Hematopoietic multipotent progenitor cell treated with erythropoietin and hydrocortisone succinate and interleukin-3 and kit ligand, for 8 days (in vitro differentiated cells): ENCODE measurements at places on chromosomes 3 and 15.

- DNase-seq: no peak
These were observed 54.7 kb upstream of the ONECUT1 start for GRCh38 chr15:52844823-52845222.

GRCh38 chr15:89937365-89938350 lies 24.9 kb upstream of the ARPIN start:
- DNase-seq: no peak

GRCh38 chr3:119145128-119145499 lies 851 bp upstream of the TEX55 start:
- DNase-seq: no peak

GRCh38 chr3:180018543-180018942 lies 18.2 kb downstream of the PEX5L start:
- DNase-seq: no peak

DNA sequence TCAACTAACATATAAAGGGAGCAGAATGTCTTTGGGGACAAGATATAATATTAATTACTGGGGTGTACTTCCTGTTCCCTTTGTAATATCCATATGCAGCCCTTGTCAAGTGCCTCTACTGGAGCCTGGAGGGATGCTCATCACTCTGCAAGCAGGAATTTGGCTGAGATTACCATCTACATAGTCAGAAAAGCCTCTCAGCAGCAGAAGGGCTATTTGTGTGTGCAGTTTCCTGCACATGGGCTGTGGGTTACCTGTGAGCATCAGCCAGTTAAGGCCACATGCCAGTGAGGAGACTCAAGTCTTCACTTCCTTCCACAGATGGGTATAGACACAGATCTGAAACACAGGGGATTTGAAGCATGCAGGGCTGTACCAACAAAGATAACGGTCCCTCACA lies 278.1 kb upstream of the PLSCR5 start:
- DNase-seq: no peak

DNA sequence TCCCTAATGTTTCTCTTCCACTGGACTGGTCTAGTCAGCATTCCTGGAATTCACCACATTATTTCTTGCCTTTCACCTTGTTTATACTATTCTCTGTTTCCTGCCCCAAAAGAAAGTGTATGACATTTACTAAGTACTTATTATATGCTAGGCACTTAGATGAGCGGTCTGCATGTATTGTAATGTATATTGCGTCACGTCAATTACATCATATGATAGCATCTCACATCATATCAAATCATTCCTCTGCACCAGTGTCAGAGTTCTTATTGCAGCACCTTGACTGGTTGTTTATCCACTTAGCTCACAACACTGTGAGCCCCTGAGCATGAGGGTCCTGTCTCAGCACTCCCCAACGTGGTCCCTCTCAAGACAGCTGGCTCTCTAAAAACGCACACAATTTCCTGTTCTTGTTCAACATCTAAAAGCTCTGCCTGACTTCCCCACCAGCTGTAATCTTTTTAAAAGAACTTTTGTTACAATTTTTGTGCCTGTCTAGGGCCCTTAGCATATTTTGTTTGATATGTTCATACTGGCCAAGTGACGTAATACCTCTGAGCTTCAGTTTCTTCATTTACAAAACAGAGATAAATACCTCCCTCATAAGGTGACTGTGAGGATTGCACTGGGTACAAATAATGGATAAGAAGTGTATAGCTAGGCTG lies 58.8 kb downstream of the ARHGAP31 start:
- peak; percentile 62 for DNase-seq

DNA sequence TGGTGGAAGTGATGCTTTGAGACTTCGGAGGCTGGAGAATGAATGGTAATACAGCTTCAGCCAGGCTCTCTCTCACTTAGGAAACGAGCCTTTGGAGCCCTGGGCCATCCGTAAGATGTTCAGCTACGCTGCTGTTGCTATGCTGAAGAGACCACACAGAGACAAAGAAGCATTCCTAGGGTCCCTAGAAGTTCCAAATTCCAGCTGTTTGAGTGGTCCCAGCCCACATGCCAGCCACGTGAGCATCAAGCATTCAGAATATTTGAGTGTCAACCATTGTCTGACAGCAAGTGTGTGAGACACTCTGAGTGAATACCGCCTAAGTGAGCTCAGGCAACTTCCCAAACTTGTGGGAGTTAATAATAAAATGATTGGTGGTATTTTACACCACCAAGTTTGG lies 212.9 kb downstream of the CD47 start:
- DNase-seq: no peak

DNA sequence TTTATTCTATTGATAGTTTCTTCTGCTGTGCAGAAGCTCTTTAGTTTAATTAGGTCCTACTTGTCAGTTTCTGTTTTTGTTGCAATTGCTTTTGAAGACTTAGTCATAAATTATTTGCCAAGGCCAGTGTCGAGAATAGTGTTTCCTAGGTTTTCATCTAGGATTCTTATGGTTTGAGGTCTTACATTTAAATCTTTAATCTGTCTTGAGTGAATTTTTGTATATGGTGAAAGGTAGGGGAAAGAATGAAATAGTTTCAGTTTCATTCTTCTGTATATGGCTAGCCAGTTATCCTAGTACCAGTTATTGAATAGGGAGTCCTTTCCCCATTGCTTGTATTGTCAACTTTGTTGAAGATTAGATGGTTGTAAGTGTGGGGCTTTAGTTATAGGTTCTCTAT lies 10.6 kb upstream of the GCSAM start:
- no peak for DNase-seq

DNA sequence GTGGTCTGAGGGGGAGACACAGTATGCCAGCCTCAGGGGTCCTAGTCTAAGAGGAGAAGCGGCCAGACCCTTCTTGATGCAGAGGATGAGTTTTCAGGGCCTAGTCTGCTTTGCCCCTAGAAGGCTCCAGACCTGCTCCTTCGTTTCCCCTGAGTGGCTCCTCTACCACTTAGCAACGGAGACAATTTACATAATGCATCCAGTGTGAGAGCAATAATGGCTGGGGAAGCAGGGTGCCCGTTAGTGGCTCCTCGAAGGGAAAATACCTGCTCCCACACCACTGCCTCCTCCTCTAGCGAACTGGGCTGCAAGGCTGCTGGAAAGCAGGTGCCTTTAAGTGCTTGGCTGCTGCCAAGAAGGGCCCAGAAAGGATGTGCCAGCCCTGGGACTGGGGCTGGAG lies 38.9 kb downstream of the CACNA2D2 start:
- DNase-seq: no peak

GRCh38 chr3:39142067-39142466 lies 11.3 kb downstream of the CSRNP1 start:
- no peak for DNase-seq

- DNase-seq: peak; percentile 57
These were observed 500 bp upstream of the RAB6B start for GRCh38 chr3:133896002-133896761.

- no peak for DNase-seq
These were observed 2.4 kb upstream of the CFAP91 start for GRCh38 chr3:119700269-119700919.

DNA sequence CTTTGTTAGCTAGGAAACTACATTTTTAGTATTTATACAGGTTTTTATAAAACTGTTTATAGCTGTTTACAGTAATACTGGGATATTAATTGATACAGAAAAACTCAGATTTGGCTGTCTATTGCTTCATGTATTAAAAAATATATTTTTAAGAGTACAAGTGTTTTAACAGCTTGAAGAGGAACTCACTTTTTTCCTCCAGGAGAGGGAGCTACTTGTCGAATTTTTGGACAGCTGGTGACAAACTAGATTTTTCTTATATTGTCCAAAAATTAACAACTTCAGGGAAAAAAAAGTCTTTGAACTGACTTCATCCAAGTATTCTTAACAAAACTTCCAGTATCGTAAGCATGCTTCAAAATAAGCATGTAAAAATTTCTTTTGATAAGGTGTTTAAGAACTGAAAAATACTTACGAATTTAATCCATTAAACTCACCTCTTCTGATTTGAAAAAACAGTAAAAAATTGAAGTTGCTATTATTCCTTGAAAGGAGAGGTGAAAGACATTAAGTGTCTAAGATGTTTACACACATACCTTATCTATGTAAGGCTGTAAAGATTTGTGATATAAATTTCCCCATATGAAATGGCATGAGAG lies 4.0 kb downstream of the DIPK2A start:
- DNase-seq: peak; percentile 73

DNA sequence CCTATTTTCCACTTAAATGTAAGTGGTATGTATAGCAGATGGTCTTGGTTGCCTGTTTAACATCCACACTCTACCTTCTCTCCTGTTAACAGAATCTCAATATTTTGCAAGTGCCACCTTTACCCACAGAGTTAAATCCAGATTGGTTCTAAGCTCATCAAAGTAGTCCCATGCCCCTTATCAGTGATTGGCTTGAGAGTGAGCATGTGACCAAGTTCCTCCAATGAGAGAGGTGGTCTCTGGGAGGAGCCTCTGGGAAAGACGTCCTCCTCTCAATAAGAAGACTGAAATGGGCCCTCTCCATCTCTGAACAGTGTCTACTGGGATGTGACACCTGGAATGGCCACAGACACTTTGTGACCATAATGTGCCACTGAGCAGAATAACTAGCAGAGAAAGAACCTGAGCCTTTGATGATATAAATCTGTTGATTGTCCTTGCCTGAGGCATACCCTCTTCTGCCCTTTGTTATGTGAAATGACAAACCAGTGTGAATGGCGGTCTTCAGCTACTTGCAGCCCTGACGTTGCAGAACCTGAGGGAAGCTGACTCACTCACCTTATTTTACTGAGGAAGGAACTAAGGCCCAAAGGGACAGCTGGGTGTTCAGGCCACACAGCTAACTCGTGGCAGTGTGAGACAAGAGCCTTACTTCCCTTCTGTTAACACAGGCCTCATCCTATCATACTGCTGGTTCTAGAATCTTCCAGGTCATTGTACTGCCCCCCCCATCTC lies 42.4 kb upstream of the LARS2 start:
- DNase-seq: no peak

- DNase-seq: no peak
These were observed 36.0 kb upstream of the SKIL start for GRCh38 chr3:170321321-170322034.

GRCh38 chr15:68333775-68334470 lies 56.4 kb downstream of the FEM1B start:
- no peak for DNase-seq

DNA sequence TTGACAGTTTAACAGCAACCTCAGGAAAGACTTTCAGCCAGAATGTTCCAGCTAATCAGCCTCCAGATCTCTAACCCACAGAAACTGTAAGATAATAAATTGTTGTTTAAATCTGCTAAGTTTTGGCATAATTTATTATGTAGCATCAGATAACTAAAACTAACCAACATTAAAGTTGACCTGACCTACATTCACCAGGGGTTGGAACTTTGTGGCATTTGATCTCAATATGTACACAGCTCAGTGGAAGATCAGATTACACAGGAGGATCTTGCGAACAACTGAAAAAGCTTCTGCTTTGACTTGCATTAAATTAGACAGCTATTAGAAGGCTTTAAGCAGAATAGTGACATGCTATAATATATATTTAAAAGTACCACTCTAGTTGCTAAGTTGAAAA lies 91.4 kb upstream of the POU1F1 start:
- DNase-seq: no peak

DNA sequence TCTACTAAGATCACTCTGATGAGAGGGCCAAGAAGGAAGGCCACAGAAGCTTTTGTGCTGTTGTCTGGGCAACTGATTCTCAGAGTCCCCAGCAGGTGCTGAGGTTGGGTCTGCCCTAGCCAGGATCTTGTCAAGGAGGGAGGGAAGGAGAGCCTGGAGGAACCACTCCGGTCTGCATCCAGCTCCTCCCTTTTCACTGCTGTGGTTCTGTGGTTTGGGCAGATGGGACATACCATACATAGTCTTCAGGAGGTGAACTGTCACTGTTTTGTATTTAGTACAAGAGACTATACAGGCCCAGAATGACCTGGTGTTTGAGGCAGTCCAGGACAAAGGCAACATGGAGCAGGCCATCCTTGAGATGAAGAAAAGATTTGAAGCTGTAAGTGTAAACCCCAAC lies 21.9 kb downstream of the C3orf62 start:
- peak; percentile 40 for DNase-seq

DNA sequence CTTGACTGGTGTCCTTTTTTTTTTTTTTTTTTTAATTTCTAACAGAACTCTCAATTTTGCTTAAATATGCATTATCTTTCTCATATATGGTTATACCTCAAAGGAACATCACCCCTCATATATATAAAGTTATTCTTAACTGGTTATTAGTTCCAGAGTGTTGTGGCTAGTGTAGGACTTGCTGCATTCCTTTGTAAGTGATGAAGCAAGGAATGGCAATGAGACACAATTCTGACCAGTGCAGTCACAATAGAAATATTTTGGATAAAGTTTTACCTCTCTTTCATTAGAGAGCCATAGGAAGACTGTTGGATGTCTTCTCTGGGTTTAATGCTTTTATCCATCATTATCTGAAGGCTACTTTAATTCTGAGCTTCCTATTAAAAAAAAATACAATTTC lies 75.5 kb upstream of the CBLB start:
- DNase-seq: no peak

DNA sequence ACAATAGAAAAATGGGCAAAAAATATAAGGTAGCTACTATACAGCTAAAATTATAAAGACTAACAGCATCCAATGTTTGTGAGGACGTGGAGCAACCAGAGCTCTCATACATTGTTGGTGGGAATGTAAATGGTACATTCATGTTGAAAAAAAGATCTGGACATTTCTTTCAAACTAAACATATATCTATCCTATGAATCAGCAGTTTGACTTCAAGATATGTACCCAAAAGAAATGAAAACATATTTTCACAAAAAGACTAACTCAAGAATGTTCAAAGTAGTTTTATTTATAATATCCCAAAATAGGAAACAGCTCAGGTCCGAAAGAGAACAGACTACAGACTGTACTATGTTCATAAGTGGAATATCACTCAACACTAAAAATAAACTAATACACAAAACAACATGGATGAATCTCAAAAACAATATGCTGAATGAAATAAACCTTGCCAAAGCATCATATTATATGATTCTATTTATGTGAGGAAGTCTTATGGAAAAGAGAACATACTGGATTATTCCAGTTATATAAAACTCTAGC lies 8.8 kb upstream of the TTBK2 start:
- no peak for DNase-seq

DNA sequence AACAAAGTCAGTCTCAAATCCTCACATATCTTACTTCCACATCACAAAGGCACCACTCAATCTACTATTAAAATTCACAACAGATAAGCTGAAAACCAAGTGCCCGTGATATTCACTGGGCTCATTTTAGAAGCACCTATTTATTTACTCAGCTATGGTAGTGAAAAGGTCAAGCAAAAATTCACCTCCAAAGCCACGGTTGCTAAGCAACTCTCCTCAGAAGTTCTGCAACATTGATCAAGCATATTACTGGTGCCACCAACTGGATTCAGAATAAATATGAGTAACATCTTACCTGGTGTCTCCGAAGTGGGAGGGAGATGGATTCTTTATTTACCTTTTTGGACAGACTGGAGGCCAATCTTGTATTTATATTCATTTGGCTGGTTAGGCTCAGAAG lies 714.8 kb downstream of the FHIT start:
- DNase-seq: no peak
